K562 (cell line): ENCODE measurements at places on chromosomes 6 and 20. TPM values are rescaled to one million over a fixed set of nuclear protein-coding genes. Genes with fewer than 3 reads are reported as not detected.

DNA sequence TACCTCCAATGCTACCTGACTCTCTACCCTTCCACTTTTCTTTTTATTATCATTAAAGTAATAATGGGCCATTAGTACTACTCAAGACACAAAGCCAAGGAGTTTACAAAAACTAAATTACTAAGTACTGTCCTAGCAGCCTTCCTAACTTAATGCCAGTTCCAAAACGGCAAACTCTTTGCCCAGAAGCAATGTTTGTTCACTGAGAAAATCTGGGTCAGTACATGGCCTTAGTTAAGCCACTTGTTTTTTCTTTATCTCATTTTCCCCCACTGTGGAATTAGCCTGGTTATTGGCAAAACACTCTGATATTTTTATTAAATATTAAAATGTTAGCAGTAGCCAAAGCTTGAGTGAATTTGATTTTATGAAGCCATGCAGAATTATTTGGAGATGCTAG is 242.4 kb downstream of the KCNQ5 start:
- no peak overlapping the region for H3K27ac ChIP-seq
- H3K27me3 ChIP-seq, result no peaks in the 10 kb centered on the region
- no peaks in the 10 kb centered on the region for H3K4me1 ChIP-seq
- no peaks in the 10 kb centered on the region for H3K36me3 ChIP-seq

DNA sequence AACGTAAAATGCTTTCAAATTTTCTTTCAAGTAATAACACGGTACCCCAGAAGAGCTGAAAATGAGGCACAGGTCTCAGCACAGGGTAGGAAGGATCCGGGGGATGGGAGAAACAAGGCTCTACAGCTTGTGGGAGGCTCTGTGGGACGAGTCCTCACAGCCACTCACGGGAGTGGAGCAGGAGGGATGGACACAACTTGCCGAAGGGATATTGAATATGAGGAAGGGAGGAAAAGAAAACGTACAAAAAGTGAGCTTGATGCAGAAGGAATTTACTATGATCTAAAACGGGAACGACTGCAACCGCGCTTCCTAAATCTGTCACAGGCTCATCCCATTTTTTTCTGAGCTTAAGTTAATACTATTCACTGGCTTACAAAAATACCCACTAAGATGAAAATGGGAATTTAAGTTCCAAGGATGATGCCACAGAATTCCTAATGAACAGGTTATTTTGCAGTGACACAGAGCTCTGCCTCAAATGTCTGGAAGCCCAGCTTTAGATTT is 72.9 kb downstream of the FYN start:
- H3K27me3 ChIP-seq, result no peaks in the 10 kb centered on the region; the same call in 2 of the 3 replicates
- no peak overlapping the region for H3K27ac ChIP-seq
- H3K4me3 ChIP-seq, result no peak overlapping the region
- H3K4me1 ChIP-seq, result no peaks in the 10 kb centered on the region; the same call in 1 of the 2 replicates

- no peaks in the 10 kb centered on the region for H3K36me3 ChIP-seq
- no peak overlapping the region for H3K27ac ChIP-seq
- DNase-seq, result no peak
- H3K4me1 ChIP-seq, result no peaks in the 10 kb centered on the region
These were observed 149.5 kb downstream of the ANKRD60 start for GRCh38 chr20:58078741-58079522.

DNA sequence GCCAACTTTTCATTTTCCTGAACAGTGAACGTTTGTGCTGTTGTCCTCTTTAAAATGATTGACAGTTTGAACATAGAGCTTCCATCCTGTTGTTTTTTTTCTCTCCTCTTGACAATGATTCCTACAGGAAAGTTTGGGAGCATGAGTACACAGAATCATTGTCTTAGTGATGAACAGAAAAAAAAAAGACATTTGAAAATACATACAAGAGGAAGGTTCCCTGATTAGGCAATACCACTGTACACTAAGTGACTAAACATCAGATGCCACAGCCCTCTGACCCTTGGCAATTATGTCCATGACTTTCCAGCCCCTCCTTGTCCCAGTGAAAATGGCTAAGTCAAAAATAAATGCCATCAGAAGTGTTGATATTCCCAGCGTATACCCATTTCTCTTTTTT is 71.5 kb downstream of the RTN4IP1 start:
- no peak overlapping the region for H3K4me3 ChIP-seq
- H3K4me1 ChIP-seq, result no peaks in the 10 kb centered on the region
- no peak for DNase-seq

GRCh38 chr20:14889496-14890255 is 552.3 kb upstream of the FLRT3 start:
- no peaks in the 10 kb centered on the region for H3K36me3 ChIP-seq
- H3K27me3 ChIP-seq, result no peaks in the 10 kb centered on the region
- H3K4me1 ChIP-seq, result no peaks in the 10 kb centered on the region
- H3K27ac ChIP-seq, result no peak overlapping the region
- H3K4me3 ChIP-seq, result no peak overlapping the region

- peaks cover 62% of the 10 kb centered on the region for H3K4me1 ChIP-seq
- H3K27ac ChIP-seq, result no peak overlapping the region
- no peaks in the 10 kb centered on the region for H3K27me3 ChIP-seq
- H3K36me3 ChIP-seq, result no peaks in the 10 kb centered on the region
- H3K4me3 ChIP-seq, result no peak overlapping the region
- no peak for DNase-seq
These were observed 92.0 kb downstream of the LY86 start for GRCh38 chr6:6680526-6680925.

DNA sequence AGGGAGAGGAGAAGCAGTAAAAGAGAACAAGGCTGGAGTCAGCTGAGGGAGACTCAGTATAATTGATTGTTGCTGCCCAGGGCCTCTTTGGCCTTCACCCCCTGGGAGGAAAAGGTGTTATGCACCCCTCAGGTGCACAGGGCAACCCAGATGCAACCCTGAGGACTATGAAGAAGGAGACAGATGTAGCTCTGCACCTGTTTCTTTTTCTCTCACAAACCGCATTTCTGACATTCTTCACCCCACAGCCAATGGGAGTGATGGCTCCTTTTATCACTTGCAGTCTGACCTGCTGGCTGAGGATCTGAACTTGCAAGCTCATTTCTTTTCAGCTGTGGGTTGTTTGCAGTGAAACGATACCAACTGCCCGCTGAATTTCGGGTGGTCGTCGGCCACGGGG is 64.1 kb upstream of the F13A1 start:
- H3K4me1 ChIP-seq, result no peaks in the 10 kb centered on the region
- H3K27me3 ChIP-seq, result no peaks in the 10 kb centered on the region
- H3K4me3 ChIP-seq, result no peak overlapping the region
- no peaks in the 10 kb centered on the region for H3K36me3 ChIP-seq
- H3K27ac ChIP-seq, result no peak overlapping the region

DNA sequence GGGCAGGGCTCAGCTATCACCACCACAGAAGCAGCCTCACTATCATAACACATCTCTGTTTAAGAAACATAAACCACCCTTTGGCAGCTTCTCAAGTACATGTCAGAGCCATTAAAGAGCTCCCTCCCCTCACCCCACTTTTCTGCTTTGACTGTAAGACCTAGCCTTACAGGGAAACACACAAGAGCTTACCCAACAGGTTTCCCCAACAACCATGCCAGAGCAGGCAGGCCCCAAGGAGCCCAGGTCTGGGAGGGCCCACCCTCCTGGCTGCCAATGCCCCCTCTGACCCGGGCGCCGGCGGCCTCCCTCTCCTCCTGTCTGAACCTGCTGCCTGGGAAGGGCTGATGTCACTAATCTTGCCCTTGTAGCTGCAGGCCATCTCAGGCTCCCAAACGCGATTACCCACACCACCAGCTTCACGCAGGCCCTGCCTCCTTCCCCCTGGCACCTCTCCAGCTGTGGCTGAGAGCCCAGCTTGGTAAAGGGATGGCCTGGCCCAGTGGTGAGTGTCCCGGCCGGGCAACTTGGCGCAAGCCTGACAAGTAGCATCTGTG is 402.0 kb downstream of the MAFB start:
- H3K4me1 ChIP-seq, result no peaks in the 10 kb centered on the region
- no peaks in the 10 kb centered on the region for H3K36me3 ChIP-seq
- no peak overlapping the region for H3K4me3 ChIP-seq
- H3K27ac ChIP-seq, result no peak overlapping the region

- no peak overlapping the region for H3K27ac ChIP-seq
- no peaks in the 10 kb centered on the region for H3K36me3 ChIP-seq
- no peaks in the 10 kb centered on the region; the same call in 1 of the 2 replicates for H3K27me3 ChIP-seq
- H3K4me1 ChIP-seq, result no peaks in the 10 kb centered on the region
- H3K4me3 ChIP-seq, result no peak overlapping the region
- no peak for DNase-seq
These were observed 33.9 kb downstream of the EDN1 start for GRCh38 chr6:12324099-12324498.

DNA sequence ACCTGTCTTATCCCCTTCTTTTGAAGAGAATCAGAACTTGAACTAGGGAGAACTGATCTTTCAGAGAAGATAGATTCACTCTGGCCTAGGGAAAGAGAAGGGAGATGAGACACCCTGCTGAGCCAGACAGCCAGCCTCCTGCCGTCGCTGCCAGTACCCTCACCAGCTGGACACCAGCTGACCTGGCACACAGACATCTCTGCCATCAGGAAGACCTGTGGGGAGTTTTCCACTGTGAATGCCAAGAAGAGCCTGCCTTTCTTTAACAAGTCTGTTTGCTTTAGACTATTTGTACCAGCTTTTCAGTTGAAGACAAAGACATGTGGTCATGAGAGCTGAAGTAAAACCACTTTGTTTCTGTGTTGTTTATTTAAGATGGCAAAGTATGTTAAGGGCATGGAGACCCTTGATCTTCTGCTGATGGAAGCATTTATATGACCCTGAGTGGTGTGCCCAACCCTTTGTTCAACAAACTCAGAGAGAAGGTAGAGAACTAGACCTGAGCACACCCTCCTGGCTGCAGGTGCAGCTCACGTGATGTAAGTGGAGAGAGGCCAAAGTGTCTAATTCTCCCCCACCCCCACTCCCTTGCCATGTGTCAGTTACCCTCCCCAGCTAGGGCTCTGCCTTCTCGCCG is 82.3 kb upstream of the SLC24A3 start:
- no peaks in the 10 kb centered on the region for H3K36me3 ChIP-seq
- DNase-seq, result no peak
- no peak overlapping the region for H3K4me3 ChIP-seq
- H3K27me3 ChIP-seq, result no peaks in the 10 kb centered on the region

GRCh38 chr20:47577314-47577713 is 75.6 kb downstream of the NCOA3 start:
- no peaks in the 10 kb centered on the region for H3K36me3 ChIP-seq
- peaks cover 2% of the 10 kb centered on the region; the same call in 1 of the 2 replicates for H3K4me1 ChIP-seq
- no peaks in the 10 kb centered on the region for H3K27me3 ChIP-seq
- H3K4me3 ChIP-seq, result no peak overlapping the region
- H3K27ac ChIP-seq, result peak overlapping the region; percentile 83; the same call in 2 of the 3 replicates
- DNase-seq, result no peak

DNA sequence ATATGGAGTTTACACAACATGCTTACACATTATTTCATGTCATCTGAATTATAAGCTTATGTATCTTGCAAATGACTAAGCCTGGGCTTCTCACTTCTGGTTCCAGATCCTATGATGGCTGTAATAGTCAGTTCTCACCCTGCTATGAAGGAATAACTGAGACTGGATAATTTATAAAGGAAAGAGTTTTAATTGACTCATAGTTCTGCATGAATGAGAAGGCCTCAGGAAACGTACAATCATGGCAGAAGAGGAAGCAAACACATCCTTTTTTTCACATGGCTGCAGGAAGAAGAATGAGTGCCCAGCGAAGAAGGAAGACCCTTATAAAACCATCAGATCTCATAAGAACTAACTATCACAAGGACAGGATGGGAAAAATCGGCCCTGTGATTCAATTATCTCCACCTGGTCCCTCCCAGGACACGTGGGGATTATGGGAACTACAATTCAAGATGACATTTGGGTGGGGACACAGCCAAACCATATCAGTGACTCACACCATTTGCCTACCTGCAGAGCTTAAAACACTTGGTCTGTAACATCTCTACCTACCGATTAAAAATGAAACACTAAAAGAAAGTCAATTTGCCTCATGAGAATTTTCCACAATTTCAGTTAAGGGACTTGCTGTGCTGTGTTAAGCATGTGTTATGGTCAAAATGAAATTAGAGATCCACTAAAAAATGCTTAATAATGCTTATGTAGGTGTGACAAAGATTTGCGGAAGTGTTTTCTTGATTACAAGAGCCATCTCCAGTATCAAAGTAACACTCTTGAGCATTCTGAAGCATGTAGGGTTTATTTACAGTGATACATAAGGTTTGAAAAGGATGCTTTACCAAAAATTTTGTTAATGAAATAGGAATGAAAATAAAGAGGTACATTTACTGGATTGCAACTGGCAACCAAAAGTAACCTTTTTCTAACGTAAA is 2.2 kb upstream of the RWDD1 start:
- H3K27me3 ChIP-seq, result no peaks in the 10 kb centered on the region
- DNase-seq, result no peak
- no peak overlapping the region for H3K27ac ChIP-seq
- H3K4me3 ChIP-seq, result no peak overlapping the region

- no peak overlapping the region for H3K27ac ChIP-seq
- no peak overlapping the region for H3K4me3 ChIP-seq
- no peaks in the 10 kb centered on the region for H3K4me1 ChIP-seq
- no peak for DNase-seq
- H3K27me3 ChIP-seq, result no peaks in the 10 kb centered on the region
- H3K36me3 ChIP-seq, result no peaks in the 10 kb centered on the region
These were observed 124.1 kb upstream of the DST start for GRCh38 chr6:56766806-56767178.

DNA sequence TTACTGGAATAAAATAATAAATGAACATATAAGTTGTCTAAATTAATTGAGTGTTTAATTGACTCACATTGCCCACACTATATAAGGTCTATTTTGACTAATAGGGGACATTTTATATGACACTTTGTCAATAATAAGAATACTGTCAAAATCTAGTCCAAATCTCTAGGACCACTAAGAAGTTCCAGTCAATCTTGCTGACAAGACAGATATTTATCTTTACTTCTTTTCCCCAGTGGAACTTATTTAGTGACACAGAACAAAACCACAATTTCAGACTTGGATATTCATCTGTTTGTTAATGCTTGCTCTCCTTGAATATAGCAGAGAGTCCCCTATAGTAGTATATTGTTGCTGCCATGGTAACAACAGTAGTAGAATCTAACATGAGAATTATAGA is 954.6 kb upstream of the MANEA start:
- no peaks in the 10 kb centered on the region for H3K27me3 ChIP-seq
- DNase-seq, result no peak
- H3K36me3 ChIP-seq, result no peaks in the 10 kb centered on the region
- no peaks in the 10 kb centered on the region for H3K4me1 ChIP-seq
- H3K4me3 ChIP-seq, result no peak overlapping the region

The PRR18 gene
- not detected in 2 replicates for polyA plus RNA-seq

The MRPL14 gene
- 195 and 240 TPM in 2 replicates for polyA plus RNA-seq

The SAPCD1 gene
- 17.1 and 30.2 TPM in 2 replicates for polyA plus RNA-seq

The DEFB132 gene
- polyA plus RNA-seq, result not detected in 2 replicates

The UNC93A gene
- not detected in 2 replicates for polyA plus RNA-seq

The GSTA1 gene
- polyA plus RNA-seq, result not detected in 2 replicates
